ENCODE measurements at places on chromosomes 12 and 14.

GRCh38 chr12:110661337-110661972 is 27.5 kb downstream of the HVCN1 start:
- DNase-seq, result no peak

DNA sequence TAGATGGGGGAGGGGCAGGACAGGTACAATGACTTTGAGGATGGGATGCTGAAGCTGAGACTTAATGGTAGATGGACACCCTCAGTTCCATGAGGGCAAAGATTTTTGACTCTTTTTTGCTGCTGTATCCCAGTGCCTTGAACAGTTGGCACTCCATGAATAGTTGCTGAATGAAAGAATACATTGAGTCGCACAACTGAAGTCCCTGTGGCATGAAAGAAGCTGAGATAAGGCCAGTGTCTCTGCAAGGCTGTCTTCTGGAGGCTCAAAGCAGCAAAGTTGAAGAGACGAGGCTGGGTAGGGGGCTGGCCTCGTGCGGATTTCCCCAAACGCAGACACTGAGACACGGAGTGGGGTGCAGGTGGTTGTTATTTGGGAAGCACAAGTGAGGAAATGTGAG is 179.3 kb downstream of the ADCK1 start:
- no peak for DNase-seq

- no peak for DNase-seq
Observed at GRCh38 chr12:11960646-11961045, 110.1 kb upstream of the BCL2L14 start.

- no peak for DNase-seq
Observed at GRCh38 chr12:4645023-4645422, 3.8 kb downstream of the AKAP3 start.

DNA sequence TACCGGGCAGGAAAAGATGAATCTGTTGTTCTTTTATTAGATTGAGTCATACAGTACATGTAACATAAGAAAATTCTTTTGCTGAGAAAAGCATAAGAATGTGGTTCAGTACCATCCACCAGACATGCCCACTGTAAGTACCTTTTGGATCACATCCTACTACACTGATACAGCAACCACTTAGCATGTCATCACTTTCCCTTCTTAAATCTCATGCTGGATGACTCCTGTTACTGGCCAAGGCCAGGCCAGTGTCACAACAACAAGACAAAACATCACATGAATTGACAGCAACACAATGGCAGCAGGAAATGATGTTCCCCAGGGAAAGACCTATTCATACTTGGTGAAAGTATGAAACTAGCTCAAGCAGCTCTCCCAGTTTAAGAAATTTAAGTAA is 46.4 kb downstream of the STXBP6 start:
- peak; percentile 64 for DNase-seq

All from fibroblast of the aortic adventitia (primary cell).